CD4-positive, alpha-beta T cell treated with Interleukin-6 at 100 ng/mL for 8 hours (primary cell): ENCODE measurements at places on chromosomes 5 and 9.

DNA sequence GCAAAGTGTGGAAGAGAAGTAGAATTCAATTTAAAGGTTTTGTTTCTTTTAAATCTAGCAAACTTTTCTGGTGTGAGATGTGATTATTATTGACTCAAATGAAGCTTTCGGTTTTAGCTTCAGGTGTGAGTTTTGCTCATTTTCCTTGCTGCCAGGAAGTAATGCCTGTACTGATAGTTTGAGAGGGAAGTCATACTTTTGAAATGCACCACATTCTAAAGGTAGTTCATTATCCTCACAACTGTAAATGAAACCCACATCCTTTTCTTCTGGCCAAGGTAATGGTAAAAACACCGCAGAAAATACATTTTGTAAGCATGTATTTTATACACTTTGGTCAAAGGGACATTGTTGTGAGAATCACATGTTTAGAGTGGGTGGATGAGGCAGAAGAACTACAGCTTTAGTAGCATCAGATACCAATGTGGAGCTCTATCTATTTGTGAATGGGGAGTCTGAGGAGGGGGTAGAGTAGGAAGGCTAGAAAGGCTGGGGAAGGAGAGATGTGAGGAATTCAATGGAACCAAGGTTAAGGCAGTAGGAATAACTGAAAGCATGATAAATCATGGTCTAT lies 167.0 kb upstream of the CDKN2B start:
- DNase-seq = no peak

DNA sequence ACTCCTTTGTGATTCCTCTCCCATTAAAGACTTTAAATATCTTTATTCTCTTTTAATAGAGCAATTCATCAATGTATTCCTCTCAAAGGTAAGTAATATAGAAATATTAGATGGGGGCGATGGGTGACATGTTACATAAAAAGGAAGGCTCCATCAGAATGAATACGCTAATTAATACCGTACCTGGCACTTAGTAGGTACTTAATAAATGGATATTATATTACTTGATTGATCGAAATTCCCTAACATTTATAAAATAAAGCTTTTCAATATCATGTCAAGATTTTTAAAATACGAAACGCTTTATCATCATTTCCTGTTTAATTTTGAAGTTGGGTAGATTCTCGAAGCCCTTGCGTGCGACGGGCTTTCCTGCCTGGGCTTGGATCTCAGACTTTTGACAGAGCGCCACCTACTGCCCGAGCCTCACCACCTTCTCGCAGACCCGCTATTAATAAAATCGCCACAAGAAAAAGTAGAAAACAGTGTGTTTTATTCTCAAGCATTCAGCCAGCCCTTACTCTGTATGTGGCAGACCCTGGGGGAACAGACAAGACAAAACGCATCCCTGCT lies 99.4 kb downstream of the C5orf15 start:
- DNase-seq = peak; percentile 54

GRCh38 chr9:5310851-5311250 lies 6.3 kb upstream of the RLN2 start:
- no peak for DNase-seq

GRCh38 chr5:41789434-41789833 lies 80.8 kb downstream of the OXCT1 start:
- no peak for DNase-seq

- no peak for DNase-seq
These were observed 405.3 kb upstream of the SLC30A5 start for GRCh38 chr5:68688547-68688946.

DNA sequence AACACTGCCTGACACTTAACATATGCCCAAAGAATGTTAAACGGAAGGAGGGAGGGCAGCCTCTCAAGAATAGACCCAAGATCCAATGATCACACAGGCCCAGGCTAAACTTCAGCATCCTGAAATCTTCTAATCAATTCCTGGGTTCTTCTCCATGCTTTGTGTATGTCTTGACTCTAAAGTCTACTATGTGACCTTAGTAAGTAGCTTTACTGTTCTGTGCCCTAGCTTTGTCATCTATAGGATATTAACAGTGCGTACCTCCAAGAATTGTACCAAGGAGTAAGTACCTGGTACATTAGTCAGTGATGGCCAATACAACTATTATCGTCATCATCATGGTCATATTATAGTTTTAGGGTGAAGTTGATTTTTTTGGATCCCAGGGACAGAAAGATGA lies 96.6 kb downstream of the SGCD start:
- no peak for DNase-seq

DNA sequence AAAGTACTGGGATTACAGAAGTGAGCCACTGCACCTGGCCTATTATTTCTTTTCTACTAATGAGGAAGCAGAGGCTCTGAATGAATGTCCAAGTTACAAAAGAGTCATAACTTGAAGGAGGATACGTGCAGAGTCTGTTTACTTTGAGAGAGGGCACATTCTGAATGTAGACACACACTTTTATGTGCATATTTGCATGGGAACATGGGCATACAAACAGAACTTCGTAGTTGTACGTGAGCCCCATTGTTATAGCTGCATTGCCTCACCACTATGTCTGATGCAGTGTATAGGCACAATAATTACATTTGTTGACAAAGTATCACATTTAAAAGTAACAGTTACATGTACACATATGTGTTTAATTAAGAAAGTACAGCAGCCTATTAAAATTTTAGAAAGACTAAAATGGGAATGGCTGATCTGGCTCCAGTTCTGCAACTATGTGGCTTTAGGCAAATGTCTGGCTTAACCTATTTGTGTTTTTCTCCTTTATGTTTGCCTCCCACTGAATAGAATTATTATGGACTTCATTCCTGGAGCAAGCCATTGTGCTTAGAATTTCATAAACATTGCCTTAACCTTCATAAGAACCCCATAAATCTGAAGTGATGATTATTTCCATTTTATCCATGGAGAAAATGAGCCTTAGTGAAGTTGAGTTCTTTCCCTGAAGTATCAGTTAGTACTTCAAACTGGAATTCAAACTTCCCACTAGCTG lies 3.0 kb upstream of the DPYSL3 start:
- DNase-seq = no peak

DNA sequence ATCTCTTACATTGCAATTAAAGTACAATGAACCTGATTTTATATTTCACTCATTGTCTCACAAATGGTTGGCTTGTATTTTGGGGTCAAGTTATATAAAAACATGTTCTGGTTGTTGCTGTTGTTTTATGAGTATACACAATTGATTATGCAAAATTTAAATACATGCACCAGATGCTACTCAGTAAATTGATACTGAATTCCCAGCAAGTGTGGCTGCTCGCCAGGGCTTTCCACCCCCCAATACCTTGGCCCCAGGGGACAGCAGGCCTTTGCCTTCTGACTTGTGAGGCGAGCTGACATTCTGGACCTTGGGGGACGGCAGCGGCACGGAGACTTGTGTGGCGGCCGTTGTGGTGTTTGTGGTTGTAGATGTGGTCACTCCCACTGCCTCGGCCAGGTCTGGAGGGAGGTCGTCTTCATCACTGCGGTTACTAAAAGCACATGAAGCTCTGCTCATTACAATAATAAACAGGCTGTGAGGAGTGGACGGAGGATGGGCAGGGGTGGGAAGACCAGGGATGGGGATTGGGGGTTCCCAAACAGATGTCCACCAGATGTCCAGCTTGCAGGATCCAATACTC lies 27.0 kb upstream of the FRRS1L start:
- no peak for DNase-seq
